ENCODE measurements at places on chromosomes 2 and 18. TPM values are rescaled to one million over a fixed set of nuclear protein-coding genes. Genes with fewer than 3 reads are reported as not detected.

Gene SERPINE2
- 139 TPM for total RNA-seq

Gene TRIM43
- total RNA-seq = 0.09 TPM

Gene G6PC2
- total RNA-seq = not detected

Gene MCFD2
- 118 TPM for total RNA-seq

Gene IL36A
- not detected for total RNA-seq

All from A549 treated with AZD2906 at 1 μM for 4 hours (cell line).